NB4 (cell line): ENCODE measurements at places on chromosomes 6 and 20.

DNA sequence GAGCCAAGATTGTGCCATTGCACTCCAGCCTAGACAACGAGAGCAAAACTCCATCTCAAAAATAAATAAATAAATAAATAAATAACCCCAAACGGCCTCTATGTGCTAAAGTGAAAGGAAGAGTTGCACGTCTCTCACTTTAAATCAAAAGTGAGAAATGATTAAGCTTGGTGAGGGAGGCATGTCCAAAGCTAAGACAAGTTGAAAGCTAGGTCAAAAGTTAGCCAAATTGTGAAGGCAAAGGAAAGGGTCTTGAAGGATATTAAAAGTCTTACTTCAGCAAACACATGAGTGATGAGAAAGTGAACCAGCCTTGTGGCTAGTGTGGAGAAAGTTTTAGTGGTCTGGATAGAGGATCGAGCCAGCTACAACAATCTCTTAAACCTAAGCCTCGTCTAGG, 14.3 kb downstream of the ZBP1 start:
- no peak for DNase-seq

DNA sequence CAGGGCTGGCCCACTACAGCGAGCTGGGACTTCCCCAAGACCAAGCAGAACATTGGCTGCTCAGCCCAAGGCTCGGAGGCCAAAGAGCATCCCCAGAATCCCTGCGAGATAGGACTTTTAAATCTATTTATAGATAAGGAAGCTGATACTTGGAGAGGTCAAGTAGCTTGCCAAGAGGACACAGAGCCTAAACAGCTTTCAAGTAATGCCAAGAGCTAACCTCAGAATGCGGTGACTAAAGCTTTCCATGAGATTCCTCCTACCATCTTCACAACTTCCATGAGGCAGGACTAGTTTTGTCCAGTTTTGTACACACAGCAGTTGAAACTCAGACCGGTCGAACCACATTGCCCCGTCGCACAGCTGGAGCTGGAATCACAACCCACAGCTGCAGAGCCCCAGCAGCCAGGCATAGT, 168.1 kb upstream of the TOP1 start:
- DNase-seq: no peak

DNA sequence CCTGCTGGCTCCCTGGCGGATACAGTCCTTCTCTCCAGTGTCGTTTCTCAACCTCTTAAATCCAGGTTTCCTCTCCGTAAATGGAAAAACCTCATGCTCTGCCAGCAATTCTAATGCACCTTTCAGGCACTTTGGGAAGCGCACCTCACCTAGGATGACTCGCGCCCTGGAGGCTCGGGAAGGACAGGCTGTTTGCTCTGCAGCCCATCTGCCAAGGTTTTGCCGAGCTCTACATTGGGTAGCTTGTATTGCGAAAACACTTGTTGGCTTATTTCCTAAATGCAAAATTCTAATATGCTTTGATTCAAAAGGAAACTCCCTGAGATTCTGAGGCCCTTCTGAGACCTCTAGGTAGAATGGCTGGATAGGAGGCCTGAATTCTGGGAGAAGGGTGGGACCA, 102.6 kb upstream of the MLN start:
- no peak for DNase-seq

- DNase-seq: no peak
Observed at GRCh38 chr20:21677781-21678180, 27.7 kb upstream of the PAX1 start.

DNA sequence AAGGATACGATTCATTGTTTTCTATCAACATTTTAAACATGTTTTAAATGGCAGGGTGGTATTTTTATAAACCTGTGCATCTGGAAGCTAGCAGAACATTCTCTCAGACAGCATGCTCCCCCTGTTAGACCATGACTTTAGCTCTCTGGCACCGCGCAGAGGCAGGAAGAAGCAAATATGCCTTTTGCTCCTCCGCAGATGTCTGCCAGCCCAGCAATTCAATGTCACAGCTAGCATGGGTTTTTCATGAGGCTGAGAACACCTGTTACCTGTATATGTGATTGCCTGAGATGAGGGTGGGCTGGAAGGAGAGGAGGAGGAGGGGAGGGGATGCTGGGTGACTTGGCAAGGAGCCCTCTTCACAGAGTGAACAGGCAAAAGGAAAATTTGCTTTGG, 6.7 kb downstream of the MTCH1 start:
- no peak for DNase-seq

DNA sequence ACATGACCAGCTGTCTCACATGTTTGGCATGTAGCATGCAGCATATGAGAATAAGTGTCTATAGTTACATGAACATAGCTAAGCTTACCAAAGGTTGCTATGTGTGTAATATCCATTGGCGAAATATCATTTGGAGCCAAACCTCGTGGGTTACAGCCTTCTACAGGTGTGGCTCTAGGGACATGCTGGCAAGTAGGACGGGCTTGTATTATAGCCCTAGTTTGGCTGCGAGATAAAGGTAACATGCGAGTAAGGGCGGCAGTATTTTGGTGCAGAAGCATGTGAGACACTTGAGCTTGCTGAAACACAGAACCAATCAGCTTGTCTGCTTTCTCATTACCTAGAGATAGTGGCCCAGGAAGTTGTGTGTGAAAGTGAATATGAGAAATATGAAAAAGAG, 6.5 kb upstream of the ABHD12 start:
- DNase-seq: no peak

- peak; percentile 94 for DNase-seq
Observed at GRCh38 chr6:142946181-142946923, 1.4 kb upstream of the HIVEP2 start.

- no peak for DNase-seq
Observed at GRCh38 chr6:62324834-62325233, 38.8 kb upstream of the KHDRBS2 start.

DNA sequence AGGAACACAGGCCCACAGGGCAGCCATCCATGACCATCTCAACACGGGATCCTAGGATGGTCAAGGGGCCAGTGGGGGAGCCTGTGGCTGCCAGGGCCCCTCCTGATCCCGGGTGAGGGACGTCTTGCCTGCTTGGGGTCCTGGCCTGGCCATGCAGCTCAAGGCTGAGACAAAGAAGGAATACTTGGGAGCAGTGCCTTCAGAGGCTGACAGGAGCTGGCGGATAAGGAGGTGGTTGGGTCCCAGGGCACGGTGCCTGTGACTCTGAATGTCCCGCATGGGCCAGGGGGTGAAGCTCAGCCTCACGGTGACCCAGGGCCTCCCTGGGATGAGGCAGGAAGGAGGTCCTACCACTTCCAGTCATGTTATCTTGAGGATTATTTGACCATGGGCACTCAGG, 95.2 kb downstream of the SMOC2 start:
- DNase-seq: no peak

GRCh38 chr20:14413835-14414234, 76.4 kb upstream of the FLRT3 start:
- DNase-seq: no peak

DNA sequence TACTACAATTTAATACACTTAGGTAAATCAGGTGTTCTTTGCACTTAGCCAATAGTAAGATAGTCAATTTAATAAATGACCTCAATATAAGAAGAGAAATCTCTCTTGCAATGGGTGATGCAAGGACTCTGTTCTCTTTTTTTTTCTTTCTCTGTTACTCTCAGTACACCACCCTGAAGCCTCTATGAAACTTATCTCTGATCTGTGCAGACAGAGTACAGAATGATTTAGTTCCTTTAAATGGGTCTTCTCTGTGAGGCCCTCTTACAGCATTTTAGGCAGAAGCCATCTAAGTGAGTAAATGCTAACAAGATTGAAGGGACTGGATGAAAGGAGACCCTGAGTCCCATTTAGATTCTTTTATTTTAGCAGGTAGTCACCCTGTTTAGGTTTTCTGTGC, 312.8 kb downstream of the RFPL4B start:
- DNase-seq: no peak

DNA sequence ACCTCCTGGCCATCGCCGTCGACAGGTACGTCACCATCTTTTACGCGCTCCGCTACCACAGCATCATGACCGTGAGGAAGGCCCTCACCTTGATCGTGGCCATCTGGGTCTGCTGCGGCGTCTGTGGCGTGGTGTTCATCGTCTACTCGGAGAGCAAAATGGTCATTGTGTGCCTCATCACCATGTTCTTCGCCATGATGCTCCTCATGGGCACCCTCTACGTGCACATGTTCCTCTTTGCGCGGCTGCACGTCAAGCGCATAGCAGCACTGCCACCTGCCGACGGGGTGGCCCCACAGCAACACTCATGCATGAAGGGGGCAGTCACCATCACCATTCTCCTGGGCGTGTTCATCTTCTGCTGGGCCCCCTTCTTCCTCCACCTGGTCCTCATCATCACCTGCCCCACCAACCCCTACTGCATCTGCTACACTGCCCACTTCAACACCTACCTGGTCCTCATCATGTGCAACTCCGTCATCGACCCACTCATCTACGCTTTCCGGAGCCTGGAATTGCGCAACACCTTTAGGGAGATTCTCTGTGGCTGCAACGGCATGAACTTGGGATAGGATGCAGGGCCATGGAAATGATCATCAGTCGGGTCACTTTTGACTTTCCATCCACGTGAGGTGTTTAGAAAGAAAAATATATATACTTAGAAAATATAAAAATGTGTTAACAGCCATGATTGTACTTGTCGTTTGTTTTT, 868 bp downstream of the MC3R start:
- peak; percentile 62 for DNase-seq

GRCh38 chr20:18139832-18140231, 2.2 kb downstream of the KAT14 start:
- DNase-seq: no peak

- DNase-seq: peak; percentile 86
Observed at GRCh38 chr20:36573798-36574365, 485 bp downstream of the TGIF2 start.

GRCh38 chr6:63940056-63940455, 304.5 kb downstream of the PHF3 start:
- no peak for DNase-seq

DNA sequence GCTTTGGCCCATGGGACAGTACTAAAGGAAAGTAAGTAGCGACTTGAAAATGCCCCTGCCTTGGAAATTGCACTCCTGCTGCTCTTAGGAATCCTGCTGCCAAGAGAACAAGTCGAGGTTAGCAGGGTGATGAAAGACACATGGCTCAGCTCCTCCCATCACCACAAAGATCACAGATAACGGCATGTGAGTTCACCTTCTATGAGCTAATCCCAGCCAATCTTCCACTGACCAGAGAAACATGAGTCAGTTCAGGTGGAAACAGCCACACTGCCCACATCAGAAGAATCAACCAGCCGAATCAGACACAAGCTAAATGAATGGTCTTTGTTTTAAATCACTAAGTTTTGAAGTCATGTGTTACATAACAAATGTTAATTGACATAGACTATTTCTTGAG, 106.3 kb downstream of the PRKN start:
- DNase-seq: peak; percentile 26

DNA sequence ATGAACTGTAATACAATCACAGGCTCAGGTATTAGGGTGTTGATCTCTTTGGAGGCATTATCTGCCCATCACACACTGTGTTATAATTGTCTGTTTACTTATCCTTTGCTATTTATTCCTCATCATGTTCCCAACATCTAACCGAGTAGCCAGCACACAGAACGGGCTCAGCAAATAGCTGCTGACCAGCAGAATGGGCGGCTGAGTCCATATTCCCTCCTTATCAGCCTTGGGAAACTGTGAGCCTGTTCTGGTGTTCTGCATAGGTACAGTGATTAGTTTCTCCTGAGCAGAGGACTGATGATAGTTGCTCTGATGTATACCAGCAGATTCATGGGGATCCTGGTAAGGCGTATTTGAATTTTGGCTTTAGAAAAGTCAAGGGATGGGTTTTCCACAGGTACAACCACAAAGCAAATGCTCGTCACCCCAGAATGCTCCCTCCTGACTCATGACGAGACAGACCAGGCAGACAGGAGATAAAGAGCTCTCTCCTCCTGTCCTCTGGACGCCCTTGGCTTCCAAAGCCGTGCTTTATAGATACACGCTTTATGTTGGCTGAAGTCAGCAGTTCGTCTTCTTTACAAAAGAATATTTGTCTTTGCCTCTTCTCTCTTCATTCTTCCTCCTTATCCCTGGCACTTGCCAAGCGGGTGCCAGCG, 166.7 kb downstream of the TTLL2 start:
- DNase-seq: no peak

GRCh38 chr6:32529697-32530430, at the start of gene HLA-DRB5:
Gene HLA-DRB5 (minus strand): TSS chr6:32530287. CDS start chr6:32530224, 63 bp downstream.
- peak; percentile 16 for DNase-seq

- no peak for DNase-seq
Observed at GRCh38 chr6:74479420-74479819, 726.4 kb downstream of the COL12A1 start.

- peak; percentile 88 for DNase-seq
Observed at GRCh38 chr6:6858533-6858982, 249.2 kb upstream of the RREB1 start.

DNA sequence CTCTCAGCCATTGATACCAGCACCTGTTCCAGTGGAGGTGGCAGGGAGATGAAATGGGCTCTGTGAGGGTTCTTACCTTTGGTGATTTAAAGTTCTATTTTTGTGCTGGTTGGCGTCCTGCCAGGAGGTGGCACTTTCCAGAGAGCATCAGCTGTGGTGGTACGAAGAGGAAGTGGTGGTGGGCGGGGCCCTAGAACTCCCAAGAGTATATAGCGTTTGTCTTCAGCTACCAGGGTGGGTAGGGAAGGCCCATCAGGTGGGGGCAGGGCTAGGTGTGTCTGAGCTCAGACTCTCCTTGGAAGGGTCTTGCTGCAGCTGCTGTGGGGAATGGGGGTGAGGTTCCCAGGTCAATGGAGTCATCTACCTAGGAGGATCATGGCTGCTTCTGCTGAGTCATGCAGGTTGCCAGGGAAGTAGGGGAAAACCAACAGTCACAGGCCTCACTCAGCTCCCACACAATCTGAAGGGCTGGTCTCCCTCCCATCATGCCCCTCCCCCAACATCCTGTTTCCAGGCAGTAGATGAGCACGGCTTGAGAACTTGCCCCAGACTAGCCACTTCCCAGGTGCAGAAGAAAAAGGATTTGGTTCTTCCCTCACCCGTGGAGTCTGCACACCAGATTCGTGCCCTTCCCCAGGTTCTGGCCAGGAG, 46.6 kb downstream of the MOXD1 start:
- DNase-seq: peak; percentile 60

DNA sequence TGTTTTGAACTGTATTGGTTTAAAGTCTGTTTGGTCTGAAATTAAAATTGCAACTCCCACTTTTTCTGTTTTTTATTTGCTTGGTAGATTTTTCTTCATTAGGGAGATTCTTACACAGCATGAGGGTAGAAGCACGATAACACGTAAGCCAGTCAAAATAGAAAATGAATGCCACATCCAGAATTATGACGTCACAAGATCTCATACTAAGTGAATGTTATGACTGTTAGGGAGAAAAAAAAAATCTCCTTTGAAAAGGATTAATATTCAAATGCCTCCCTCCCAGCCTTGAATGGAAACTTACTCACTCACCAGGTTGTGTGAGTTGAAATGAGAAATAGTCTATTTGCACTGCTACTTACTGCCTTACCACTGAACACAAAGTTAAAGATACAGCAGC, 670.8 kb downstream of the TFAP2A start:
- no peak for DNase-seq

GRCh38 chr6:149881066-149881766, 16.7 kb downstream of the RAET1E start:
- DNase-seq: no peak
